Mucosa of descending colon (tissue), 3 donors: ENCODE measurements at places on chromosomes 1 and 21. TPM values are rescaled to one million over a fixed set of nuclear protein-coding genes. Genes with fewer than 3 reads are reported as not detected.

DNA sequence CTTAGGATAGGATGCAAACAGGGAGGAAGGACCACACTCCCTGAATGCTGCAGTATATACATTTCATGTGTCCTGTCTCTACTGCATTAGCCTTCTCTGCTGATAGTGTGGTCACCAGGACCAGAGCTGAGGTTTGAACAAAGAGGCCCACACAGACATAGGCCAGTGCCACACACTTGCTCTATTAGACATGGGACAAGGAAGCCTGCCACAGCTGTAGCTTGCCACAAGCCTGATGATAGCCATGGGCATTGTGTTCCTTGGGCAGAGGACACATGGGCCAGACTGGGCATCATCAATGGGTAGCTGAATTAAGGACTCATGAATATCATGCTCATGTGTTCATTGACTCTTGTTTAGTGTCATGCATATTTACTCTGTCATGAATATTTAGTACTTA lies 10.4 kb downstream of the CAMSAP2 start:
- DNase-seq = no peak

GRCh38 chr1:161816201-161816600 lies 50.1 kb downstream of the ATF6 start:
- DNase-seq = no peak

- DNase-seq = no peak
Observed at GRCh38 chr1:12734651-12735050, 11.3 kb upstream of the CFAP107 start.

DNA sequence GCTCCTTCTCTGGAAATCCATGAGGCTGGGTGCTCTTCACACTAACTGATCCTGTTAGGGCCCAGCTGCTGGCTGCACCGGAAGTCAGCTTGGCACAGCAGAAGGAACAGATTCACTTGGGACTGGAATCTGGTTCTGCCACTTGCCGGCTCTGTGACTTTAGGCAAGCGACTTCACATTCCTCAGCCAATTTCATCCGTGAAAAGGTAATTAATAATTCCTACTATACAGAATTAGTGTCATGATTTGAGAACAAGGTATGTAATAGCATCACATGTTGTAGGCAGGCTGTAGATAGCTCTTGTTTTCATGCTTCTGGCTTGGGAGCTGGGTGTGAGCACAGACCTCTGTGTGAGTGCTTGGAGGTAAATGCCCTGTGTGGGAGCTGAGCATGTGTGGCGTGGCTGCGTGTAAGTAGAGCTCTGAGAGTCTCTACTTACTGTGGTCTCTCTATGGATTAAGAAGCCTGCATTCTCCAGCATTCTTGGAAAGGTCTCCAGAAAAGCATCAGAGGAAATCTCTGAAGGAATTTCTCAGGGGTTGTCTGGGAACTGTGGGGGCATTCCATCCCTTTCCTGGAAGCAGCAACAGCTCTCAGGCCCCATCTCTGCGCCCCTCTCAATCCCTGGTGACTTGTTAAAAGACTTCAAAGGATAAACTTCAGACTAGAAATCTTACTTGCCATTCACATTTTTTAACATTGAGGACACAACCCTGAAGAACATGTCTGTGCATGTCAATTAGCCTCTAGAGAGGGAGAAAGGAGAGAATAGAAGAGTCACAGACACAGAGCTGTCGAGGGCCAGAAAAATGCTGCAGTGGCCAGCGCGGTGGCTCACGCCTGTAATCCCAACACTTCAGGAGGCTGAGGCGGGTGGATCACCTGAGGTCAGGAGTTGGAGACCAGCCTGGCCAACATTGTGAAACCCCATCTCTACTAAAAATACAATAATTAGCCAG lies 47.7 kb upstream of the PPM1J start:
- DNase-seq = no peak

DNA sequence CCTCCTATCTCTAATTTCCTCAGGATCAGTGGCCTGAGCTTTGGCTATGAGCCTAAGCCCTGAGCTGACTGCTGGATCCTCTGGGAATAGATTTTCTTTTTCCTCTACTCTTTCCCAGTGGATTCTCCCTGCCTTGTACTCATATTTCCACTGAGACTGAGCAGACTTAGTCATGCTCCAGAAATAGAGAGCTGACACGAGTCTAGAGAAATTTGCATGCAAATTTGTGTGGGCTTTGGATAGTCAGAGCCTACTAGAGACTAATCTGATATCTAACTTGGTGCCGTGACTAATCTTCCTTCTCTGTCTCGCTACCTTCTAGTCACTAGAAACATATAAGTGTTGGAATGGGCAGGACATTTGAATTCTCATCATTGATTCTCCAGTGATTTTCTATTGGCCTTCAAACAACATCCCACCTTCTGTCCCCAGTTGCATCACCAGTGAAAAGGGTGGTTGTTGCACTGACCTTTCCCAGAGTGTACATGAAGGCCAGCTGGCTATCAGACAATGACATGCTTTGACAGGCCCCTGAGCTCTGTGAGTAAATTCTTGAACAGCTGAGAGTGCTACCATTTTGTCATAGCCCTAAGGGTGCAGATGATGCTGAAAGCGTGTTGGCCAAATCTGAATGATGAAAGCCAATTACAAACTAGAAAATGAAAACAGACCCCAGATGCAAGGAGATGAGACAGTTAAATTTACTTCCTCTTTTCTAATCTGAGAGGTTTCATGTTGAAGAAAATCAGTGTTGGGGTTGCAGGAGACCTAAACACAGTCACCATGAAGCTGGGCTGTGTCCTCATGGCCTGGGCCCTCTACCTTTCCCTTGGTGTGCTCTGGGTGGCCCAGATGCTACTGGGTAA lies at the start of gene FCRLA:
TSS of gene FCRLA (plus strand) at position 748 of the 866 bp plus-strand sequence. CDS start at position 784, 36 bp downstream.
- DNase-seq = no peak

GRCh38 chr1:57772580-57773195 lies 348.8 kb upstream of the DAB1 start:
- no peak for DNase-seq

- DNase-seq = no peak
Observed at GRCh38 chr1:14392161-14392858, 206.2 kb upstream of the KAZN start.

- DNase-seq = peak; percentile 5
Observed at GRCh38 chr1:12690156-12690555, 25.8 kb upstream of the AADACL3 start.

DNA sequence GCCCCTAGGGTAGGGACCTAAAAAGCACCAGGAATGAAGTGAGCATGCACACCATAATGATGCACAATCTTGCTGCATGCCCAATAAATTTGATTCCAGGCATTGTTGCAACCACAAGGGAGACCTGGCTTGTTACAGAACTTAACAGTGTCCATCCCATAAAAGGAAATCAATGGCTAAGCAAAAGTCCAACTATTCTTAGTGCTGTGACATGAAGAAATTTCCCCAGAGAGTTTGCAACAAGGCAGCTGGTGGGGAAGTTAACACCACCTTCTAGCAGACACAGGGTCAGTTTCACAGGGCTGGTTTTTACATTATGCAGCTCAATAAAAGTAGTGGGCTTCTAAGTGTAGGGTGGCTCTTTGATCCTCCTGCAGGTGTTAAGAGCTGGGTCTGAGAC lies 221.1 kb downstream of the KCNJ6 start:
- no peak for DNase-seq

- no peak for DNase-seq
Observed at GRCh38 chr1:204167730-204168129, 1.6 kb upstream of the REN start.

GRCh38 chr1:83999316-83999819 lies 436 bp upstream of the TTLL7 start:
- DNase-seq = no peak

DNA sequence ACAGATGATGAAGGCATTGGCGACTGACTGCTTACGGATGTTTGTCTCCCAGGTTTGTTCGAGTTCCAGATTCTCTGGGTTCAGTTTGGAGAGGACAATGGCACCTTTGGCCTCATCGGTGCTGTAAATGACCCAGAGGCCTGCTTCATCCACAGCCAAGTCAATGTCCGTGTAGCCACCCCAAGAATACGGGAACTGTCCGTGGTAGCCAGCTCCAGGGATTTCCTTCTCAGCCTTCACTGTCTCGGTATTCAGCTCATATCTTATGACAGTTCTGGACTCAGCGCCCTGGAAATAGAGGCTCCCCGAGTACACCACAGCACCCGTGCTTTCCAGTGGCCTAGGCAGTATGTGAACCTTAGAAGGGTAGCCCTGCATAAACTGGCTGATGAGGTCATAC lies 14.1 kb downstream of the MYOCOS start:
- DNase-seq = no peak

The VTCN1 gene
- total RNA-seq = not detected

The GRIK3 gene
- 13.6 TPM for total RNA-seq

The PPIAL4G gene
- 0.09 TPM for total RNA-seq
